Activated T-helper 2 cell treated with anti-CD3 and anti-CD28 coated beads, Interferon-gamma antibody, Interleukin-2, Interleukin-4, amounts not matched to agents 10 μg/mL and 5 μg/mL and 100 μg/mL, durations not matched to agents 14 hours and 24 hours and 36 hours (primary cell): ENCODE measurements at places on chromosomes 2 and 18. TPM values are rescaled to one million over a fixed set of nuclear protein-coding genes. Genes with fewer than 3 reads are reported as not detected.

DNA sequence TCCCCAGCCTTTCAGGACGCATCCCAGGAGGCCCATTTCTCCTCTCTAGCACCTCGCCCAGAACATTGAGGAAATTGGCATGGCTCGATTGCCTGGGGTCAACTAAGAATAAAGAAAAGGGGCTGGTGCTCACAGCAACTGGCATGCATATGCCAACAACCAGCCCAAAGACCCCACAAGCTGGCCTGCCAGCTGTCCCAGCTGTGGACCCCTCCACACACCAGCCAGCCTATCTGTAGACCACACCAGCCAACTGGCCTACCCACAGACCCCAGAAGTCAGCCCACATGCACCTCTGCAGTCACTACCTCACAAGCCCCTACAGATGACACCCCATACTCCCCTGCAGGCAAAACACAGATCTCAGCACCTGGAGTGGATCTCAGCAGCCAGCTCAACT, 123.8 kb upstream of the ID2 start:
- H3K36me3 ChIP-seq: peaks cover 11% of the 10 kb centered on the region
- peaks cover 1% of the 10 kb centered on the region for H3K4me1 ChIP-seq
- DNase-seq: no peak

DNA sequence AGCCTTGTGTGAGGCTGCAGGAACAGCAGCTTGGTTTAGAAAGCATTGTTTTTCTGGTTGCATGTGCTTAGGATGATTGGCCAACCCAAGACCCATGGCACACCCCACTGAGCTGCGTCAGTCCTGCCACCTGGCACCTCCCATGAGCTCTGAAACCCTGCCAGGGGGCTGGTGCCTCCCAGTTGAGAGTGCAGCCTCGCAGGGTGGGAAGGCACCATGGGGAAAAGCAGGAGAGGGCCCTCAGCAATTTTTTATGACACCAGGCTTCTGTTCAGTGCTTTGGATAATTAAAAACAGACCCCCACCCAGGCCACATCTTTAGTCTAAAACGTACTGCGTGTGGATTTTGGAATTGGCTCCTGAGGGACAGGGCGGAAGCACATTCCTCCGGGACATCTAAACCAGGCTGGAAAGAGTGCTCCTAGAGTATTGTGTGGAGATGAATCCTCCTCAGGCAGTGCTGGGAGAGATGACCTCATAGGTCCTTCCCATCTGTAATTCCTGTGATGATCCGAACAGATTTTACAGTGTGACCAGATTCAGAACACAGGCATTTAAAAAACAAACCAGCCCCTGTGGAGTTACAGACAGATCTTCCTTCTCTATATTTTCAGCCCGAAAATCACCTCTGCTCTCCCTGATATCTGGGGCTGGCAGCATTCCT, 438.3 kb downstream of the ZNF521 start:
- no peaks in the 10 kb centered on the region for H3K4me1 ChIP-seq
- no peak for DNase-seq
- H3K27ac ChIP-seq: no peak overlapping the region
- H3K27me3 ChIP-seq: no peaks in the 10 kb centered on the region
- no peaks in the 10 kb centered on the region for H3K36me3 ChIP-seq

DNA sequence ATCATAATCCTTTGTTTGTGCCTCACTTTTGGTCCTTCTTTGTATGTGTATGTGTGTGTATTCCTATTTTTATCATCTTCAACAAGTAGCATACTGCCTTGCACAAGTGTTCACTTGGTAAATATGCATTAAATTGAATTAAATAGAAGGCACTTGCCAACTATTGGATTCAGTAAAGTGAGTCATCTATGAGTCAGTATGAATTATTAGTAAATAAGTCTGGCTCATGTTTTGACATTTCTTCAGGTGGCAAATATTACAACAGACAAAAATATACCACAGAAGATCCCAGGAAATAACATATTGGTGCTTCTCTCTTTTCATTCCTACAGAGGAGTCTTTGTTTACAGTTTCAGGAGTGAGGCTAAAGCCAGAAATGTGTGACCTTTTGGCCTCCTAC, 84.1 kb downstream of the CDK15 start:
- no peak overlapping the region for H3K27ac ChIP-seq
- H3K4me3 ChIP-seq: no peak overlapping the region
- no peaks in the 10 kb centered on the region for H3K36me3 ChIP-seq
- H3K4me1 ChIP-seq: no peaks in the 10 kb centered on the region

DNA sequence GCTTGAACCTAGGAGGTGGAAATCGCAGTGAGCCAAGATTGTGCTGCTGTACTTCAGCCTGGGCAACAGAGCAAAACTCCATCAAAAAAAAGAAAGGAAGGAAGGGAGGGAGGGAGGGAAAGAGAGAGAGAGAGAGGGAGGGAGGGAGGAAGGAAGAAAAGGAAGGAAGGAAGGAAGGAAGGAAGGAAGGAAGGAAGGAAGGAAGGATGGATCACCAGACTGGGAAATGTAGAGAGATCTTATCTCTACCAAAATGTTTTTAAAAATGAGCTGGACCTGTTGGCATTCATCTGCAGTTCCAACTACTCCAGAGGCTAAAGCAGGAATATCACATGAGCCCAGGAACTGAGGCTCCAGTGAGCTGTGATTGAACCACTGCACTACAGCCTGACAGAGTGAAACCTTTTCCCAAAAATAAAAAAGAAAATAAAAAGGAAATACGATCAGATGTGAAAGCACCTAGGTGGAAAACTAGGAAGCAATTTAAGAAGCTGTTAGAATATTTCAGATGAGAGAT, 239.4 kb downstream of the CDH7 start:
- H3K4me3 ChIP-seq: no peak overlapping the region
- no peak for DNase-seq
- H3K4me1 ChIP-seq: no peaks in the 10 kb centered on the region
- H3K27ac ChIP-seq: no peak overlapping the region

CHRNG gene
- total RNA-seq: not detected in 2 replicates

RTP5 gene
- total RNA-seq: 0.09 and 0.30 TPM in 2 replicates

TMEM247 gene
- total RNA-seq: not detected in 2 replicates

- no peaks in the 10 kb centered on the region for H3K27me3 ChIP-seq
- no peaks in the 10 kb centered on the region for H3K4me1 ChIP-seq
Observed at GRCh38 chr2:16248571-16249105, 308.3 kb downstream of the MYCN start.

GRCh38 chr2:154194909-154195643, 323.4 kb downstream of the GALNT13 start:
- no peaks in the 10 kb centered on the region for H3K27me3 ChIP-seq
- DNase-seq: no peak
- no peaks in the 10 kb centered on the region for H3K4me1 ChIP-seq
- H3K4me3 ChIP-seq: no peak overlapping the region
- no peak overlapping the region for H3K27ac ChIP-seq

TXNDC2 gene
- 0.21 and 0.39 TPM in 2 replicates for total RNA-seq

DNA sequence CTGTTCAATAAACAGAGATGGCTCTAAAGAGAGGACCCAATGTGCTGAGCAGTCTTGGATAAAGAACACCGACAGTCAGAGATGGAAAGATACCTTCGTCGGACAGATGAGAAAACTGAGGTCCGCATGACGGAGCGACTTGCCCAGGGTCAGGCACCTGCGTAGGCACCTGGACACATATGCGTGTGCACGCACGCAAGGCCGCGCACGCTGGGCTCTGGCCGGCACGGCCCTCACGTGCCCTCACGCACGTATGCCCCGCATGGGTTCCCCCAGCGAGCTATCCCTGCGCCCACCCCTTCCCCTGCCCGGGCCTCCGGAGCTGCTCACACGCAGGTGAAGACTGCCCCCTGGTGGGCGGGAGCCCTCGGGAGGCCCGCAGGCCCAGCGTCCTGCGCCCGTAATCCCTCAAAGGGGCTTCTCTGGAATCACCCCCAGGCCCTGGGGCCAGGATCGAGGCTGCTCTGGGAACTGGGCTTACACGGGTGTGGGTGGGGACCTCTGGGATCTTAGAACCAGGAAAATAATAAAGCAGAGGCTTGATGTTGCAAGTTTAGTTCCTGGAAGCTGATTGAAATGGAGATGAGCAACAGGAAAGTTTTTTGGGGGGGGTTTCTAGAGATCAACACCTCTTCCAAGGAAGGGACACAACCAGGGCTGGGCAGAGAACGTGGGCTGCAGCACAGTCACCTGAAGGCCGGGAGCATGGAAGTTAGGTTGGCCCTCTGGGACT, 246.3 kb downstream of the TNS1 start:
- peak; percentile 44 for DNase-seq
- peak overlapping the region; percentile 33 for H3K4me3 ChIP-seq
- H3K27me3 ChIP-seq: no peaks in the 10 kb centered on the region

DNA sequence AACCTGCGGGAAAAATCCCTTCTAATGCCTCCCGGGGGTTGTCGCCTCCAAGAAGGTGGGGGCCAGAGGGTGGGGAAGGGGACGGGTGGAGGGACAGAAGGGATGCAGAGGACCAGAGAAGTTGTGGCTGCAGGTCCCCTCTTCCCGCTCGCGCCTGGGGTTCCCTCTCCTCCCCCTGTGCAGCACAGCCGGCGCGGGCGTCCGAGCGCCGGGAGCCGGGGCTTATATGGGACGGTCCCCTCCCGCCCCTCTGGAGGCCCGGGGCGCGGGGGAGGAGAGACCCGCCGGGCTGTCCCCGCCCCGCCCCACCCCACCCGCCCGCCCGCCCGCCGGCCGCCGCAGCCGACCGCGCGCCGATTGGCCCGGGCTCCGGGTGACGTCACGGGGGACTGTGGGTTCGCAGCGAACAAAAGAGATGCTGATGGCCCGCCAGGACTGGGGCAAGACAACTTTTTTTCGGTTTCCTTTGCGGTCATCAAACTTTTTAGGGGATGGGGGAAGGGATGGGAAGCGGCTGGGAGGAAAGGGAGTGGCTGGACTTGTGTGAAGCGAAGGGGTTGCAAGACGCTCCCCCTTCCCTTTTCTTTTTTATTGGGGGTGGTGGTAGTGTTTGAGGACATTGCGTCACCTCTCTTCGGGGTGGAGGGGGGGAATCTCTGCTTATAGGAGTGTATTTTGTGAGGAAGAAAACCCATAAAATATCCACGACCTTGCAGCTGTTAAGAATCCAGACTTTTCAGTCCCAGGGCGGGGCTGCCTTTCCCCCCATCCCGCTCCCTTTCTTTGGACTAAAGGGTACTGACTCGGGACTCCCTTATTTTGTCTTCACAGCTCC, at the start of gene FN1:
TSS of gene FN1 (minus strand) at position 199 of the 835 bp plus-strand sequence. CDS start 266 bp downstream, outside the sequence.
- peaks cover 70% of the 10 kb centered on the region for H3K27me3 ChIP-seq
- no peaks in the 10 kb centered on the region for H3K36me3 ChIP-seq
- peak; percentile 62 for DNase-seq
- peak within 1 kb of the TSS; percentile 17 for H3K27ac ChIP-seq

GRCh38 chr2:152648336-152648735, 68.9 kb downstream of the PRPF40A start:
- H3K4me3 ChIP-seq: no peak overlapping the region
- peaks cover 3% of the 10 kb centered on the region for H3K4me1 ChIP-seq
- no peak for DNase-seq
- H3K27me3 ChIP-seq: no peaks in the 10 kb centered on the region
- H3K36me3 ChIP-seq: peaks cover 32% of the 10 kb centered on the region

TWIST2 gene
- total RNA-seq: not detected in 2 replicates

- H3K4me1 ChIP-seq: peaks cover 8% of the 10 kb centered on the region
- H3K27ac ChIP-seq: no peak overlapping the region
- H3K27me3 ChIP-seq: peaks cover 20% of the 10 kb centered on the region
- DNase-seq: no peak
- H3K36me3 ChIP-seq: no peaks in the 10 kb centered on the region
- H3K4me3 ChIP-seq: no peak overlapping the region
Observed at GRCh38 chr2:214706986-214707385, 102.5 kb downstream of the BARD1 start.

DNA sequence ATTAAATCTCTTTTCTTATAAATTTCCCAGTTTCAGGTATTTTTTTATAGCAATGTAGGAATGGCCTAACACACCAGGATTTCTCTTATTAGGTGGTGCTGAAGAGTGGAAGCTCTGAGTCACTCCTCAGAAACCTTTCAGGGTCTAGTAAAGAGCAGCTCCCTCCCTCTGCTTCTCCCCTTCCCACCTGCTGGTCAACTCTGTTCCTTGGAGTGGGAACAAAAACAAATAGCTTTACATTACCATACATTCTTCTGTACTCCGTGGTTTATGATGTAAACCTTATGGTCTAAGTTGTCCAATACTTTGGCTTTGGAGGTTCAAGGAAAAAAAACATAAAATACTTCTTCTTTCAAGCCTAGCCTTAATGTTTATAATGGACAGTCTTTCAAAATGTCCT, 2.7 kb upstream of the IL1R1 start:
- DNase-seq: no peak
- H3K27me3 ChIP-seq: peaks cover 43% of the 10 kb centered on the region
- peaks cover 25% of the 10 kb centered on the region for H3K4me1 ChIP-seq
- no peak overlapping the region for H3K27ac ChIP-seq

GRCh38 chr2:190887089-190887488, 6.5 kb downstream of the GLS start:
- H3K4me1 ChIP-seq: peaks cover 59% of the 10 kb centered on the region
- no peak for DNase-seq
- no peaks in the 10 kb centered on the region for H3K27me3 ChIP-seq
- H3K36me3 ChIP-seq: peaks cover 63% of the 10 kb centered on the region

PSME4 gene
- 52.0 and 57.3 TPM in 2 replicates for total RNA-seq

TMEM163 gene
- total RNA-seq: 0.09 and 0.27 TPM in 2 replicates

DNA sequence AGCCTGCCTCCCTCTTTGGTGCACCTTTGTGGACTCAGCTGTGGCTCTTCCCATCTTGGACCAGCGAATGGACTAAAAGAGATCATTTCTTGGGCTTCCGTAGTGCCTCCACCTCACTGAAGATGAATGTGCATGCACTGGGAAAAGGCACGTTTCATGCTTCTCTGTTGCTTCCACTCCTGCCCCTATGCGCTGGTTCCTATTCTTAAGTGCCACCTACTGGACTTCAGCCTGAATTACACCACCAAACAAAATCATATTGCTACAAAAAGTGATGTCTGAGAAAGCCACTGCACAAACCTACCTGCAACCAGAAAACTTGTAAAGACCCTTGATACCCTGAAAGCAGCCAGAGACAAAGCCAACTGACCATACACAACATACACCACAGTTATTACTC, 695.6 kb downstream of the TSN start:
- H3K27me3 ChIP-seq: no peaks in the 10 kb centered on the region
- no peak overlapping the region for H3K27ac ChIP-seq
- DNase-seq: no peak

LRATD1 gene
- total RNA-seq: not detected in 2 replicates

KIF5C gene
- 12.9 and 17.3 TPM in 2 replicates for total RNA-seq

GRCh38 chr2:236988690-236989624, 96.7 kb upstream of the COPS8 start:
- no peaks in the 10 kb centered on the region for H3K36me3 ChIP-seq
- no peak for DNase-seq
- H3K27ac ChIP-seq: no peak overlapping the region
- H3K4me1 ChIP-seq: peaks cover 6% of the 10 kb centered on the region
- peaks cover 24% of the 10 kb centered on the region for H3K27me3 ChIP-seq
- H3K4me3 ChIP-seq: no peak overlapping the region

LYPD6 gene
- not detected in 2 replicates for total RNA-seq

GRCh38 chr2:225041851-225042799, at the start of gene DOCK10:
TSS of gene DOCK10 (minus strand) at chr2:225042468. CDS start at chr2:225042374, 94 bp downstream.
- peaks cover 54% of the 10 kb centered on the region for H3K4me1 ChIP-seq
- peak within 1 kb of the TSS; percentile 92 for H3K27ac ChIP-seq
- H3K27me3 ChIP-seq: peaks cover 33% of the 10 kb centered on the region
- peak within 1 kb of the TSS; percentile 91 for H3K4me3 ChIP-seq
